ENCODE measurements at places on chromosomes 5 and 9.
A peak's percentile ranks its signal among the peaks of the same experiment; 100 is the strongest.

- no peak for DNase-seq
These were observed 38.4 kb upstream of the RXRA start for GRCh38 chr9:134287591-134288491.

GRCh38 chr9:81499594-81499993 lies 189.8 kb downstream of the TLE1 start:
- no peak for DNase-seq

- no peak for DNase-seq
These were observed 50.9 kb upstream of the SARDH start for GRCh38 chr9:133788819-133789717.

GRCh38 chr9:124218438-124218982 lies 39.2 kb upstream of the NEK6 start:
- DNase-seq: no peak

GRCh38 chr5:150575745-150576448 lies 64.6 kb upstream of the SYNPO start:
- DNase-seq: no peak

DNA sequence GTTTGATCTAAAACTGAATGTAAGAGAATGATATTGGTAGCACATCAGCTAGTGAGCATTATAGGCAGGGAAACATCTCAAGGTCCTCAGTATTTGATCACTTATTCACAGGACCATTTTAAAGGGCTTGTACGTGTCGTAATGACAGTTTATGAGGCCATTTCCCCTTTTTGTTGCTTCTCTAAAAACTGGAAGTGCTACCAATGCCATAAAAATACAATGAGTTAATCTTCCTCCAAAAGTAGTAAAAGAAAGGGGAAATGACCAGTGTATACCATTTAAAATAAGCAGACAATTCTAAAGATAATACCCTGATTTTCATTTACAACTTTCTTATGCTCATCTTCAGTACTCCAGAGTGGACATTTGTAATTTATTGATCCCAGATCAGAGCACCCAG lies 285.8 kb upstream of the PCSK5 start:
- DNase-seq: no peak

DNA sequence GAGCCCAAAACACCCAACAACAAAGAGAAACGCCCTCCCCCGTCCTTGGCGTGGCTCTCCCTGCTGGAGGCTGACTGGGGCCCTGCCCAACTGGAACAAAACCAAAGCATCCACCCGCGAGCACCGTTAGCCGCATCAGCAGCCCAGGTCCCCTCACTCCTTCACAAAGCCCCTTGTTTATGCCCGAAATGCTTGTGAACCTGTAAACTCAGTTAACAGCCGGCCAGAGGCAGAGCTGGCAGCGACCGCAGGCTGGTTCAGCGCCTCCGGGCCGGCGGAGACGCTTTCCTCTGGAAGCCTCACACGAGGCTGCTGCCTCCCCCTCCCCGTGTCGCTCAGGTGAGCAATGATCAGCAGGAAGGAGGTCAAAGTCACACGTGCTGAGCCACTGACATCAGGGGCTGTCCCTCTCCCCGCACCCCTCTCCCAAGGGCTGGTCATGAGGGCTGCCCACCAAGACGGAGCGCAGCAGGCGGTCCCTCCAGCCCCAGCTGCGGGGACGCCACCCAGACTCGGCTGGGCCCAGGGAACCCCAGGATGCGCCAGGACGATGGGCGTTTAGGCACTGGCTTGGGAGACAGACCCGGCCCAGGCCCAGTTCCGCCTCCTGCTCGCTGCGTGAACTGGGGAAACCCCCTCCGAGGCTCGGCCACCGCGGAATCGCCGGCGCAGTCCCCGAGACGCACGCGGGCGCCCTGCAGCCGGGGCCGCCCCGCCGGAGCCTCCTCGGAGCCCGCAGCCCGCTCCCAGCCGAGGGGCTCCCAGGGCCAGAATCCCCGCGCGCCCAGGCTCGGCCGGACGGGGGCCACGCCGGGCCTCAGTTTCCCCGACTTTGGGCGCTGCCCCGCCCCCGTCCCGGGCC lies 563 bp downstream of the SNAPC4 start:
- DNase-seq: no peak

GRCh38 chr5:127084656-127085055 lies 11.4 kb upstream of the C5orf63 start:
- DNase-seq: no peak

DNA sequence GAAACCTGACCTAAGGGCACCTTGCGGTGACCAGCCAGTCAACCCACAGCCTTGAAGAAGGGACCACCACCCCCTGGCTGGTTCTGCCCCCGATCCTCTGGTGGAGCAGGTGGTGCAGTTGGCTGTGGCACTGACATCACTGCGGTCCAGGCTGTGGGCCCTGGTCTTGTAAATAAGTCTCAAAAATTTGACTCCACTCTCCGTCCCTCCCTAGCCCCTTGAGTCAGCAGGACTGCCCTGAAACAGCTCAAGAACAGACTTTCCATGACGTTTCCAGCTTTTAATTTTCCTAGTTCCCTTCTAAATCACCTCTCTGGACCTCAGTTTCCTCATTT lies 134.8 kb upstream of the BOD1 start:
- DNase-seq: no peak

DNA sequence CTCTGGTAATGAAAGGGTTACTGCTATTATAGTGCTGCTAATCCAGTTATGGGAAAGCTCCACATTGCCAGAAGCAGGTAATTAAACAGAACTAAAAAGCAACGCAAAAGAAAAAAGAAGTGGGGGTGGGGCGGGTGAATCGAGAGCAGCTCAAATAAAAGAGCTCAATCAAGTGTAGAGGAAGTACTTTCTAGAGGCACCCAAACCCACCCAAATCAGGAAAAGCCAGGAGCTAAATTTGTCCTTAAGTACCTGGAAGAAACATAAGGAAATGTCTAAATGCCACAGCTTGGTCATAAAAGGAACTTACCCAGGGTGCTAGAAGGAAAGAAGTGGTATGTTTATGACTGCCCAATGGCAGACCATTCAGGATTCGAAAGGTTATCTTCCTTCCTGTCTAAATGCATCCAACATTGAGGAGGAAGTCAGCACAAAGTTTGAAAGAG lies 2.4 kb upstream of the RNF145 start:
- DNase-seq: no peak

DNA sequence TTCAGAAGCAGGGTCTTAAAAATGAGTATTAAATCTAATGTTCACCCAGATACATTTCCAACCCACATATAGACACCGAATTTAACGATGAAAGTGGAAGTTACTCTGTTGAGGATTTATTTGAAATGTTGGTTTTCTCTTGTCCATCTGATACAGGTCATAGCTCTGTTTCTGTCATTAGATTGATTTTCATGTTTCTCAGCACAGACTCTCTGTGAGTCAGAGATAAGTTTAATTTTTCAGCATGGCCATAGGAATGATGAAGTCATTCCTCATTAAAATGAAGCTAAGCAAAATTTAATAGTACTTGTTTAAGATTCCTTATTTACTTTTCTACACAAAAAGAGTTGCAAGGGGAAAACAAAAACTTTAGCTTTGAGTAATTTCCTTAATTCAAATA lies 38.8 kb downstream of the GHR start:
- DNase-seq: no peak

GRCh38 chr9:77747163-77747562 lies 99.0 kb upstream of the GNA14 start:
- no peak for DNase-seq

- DNase-seq: no peak
These were observed 308.4 kb downstream of the PSAT1 start for GRCh38 chr9:78605041-78606000.

- no peak for DNase-seq
These were observed 195.0 kb downstream of the MAPKAP1 start for GRCh38 chr9:125511789-125512660.

GRCh38 chr5:73529081-73529480 lies 30.8 kb downstream of the BTF3 start:
- no peak for DNase-seq

- DNase-seq: peak; percentile 42
These were observed 1.0 kb downstream of the ANKH start for GRCh38 chr5:14870337-14871213.

DNA sequence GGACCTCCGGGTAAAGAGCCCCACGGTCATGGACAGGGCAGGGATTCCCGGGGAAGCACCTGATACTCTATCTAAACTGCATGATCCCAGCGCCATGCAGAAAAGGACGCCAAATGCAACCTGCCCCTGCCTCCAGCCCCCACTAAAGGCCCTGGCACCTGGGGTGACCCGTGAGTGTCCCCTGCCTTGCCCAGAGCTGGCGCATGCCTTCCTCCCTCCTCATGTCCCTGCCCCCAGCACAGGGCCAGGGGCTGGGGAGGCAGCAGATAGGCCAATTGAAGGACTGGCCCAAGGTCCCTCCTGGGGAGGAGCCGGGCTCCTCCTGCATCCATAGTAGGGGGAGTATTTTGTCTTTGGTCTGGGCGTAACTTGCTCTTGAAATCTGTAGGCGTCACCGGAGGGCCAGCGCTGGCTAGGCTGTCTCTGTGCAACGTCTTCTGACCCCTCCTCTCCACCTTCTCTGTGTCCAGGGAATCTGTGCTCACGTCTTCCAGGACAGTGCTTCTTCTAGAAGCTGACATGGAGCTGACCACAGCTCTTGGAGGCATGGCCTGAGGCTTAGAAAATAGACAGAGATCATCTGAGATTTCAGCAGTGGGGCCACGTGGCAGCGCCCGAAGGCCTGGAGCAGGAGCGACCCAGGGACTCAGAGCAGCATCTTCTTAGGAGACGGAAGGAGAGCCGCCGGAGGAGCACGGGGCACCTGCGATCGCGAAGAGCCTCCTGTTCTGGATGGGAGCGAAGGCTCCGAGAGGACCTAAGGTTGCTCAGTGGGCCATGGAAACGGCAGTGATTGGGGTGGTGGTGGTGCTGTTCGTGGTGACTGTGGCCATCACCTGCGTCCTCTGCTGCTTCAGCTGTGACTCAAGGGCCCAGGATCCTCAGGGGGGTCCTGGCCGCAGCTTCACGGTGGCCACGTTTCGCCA lies 660 bp downstream of the SPAAR start:
- no peak for DNase-seq

- no peak for DNase-seq
These were observed 70.3 kb upstream of the RARS1 start for GRCh38 chr5:168415971-168416370.

DNA sequence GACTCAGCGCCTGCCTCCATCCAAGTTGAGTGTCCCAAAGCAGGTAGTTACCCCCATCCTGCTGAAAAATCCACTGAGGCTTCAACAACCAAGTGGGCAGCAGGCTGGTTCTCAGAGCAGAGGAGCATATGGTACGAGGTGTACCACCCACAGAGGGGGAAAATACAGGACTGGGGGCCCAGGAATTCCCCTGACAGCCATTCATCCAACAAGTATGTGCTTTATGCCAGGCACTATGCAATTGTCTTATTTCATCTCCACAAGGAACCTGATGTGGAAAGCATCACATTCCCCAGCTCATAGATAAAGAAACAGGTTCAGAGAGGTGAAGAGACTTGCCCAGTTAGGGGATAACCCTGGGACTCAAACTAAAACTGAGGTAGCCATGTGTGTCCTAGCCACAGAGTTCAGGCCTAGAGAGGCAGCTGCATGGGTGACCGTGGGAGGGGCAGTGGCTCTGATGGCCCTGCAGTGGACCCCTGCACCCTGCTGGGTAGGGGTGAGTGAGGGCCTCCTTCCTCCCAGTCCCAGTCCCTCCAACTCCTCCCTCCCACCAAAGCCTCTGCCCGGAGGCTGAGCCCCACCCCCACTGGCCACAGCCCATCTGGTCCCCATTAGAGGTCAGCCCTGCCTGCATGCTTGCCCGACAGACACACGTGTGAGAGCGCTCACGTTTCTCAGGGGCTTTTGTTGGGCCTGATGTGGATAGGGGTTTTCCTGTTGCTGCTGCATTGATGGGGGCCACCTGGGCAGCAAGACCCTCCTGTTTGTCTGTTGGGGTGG lies 11.5 kb downstream of the PDLIM4 start:
- DNase-seq: no peak

DNA sequence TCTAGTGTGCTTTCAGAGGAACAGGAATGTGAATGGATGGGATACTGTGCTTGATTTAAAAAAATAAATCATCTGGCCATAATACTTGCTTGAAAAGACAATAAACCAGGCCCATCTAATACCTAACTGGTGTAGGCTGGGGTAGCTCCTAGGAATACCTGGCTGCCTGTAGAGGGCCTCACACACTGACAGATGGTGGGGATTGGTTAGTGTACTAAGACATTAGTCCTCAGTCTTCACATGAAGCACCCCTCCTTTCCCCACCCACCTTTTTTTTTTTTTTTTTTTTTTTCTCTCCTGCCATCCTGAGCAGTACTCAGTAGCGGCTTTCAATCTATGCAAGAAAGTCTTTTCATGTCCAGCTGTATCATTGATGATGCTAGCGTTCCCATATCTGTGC lies 130.5 kb downstream of the ADGRV1 start:
- no peak for DNase-seq

DNA sequence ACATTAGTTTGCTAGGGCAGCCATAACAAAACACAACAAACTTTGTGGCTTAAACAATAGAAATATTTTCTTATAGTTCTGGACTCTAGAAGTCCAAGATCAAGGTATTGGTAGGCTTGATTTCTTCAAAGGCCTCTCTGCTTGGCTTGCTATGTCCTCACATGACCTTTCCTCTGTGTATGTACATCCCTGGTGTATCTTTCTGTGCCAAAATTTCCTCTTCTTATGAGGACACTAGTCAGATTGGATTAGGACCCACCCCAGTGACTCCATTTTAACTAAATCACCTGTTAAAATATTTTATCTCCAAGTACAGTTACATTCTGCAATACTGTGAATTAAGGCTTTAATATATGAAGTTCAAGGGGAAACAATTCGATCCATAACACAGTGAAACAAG lies 168.9 kb upstream of the CCNH start:
- DNase-seq: no peak

- no peak for DNase-seq
These were observed 178.7 kb downstream of the SNCAIP start for GRCh38 chr5:122490718-122491117.

GRCh38 chr9:13845460-13845859 lies 468.5 kb downstream of the NFIB start:
- no peak for DNase-seq
